Stimulated activated CD4-positive, alpha-beta T cell treated with anti-CD3 and anti-CD28 coated beads, TNF-alpha, amount 100 ng/mL, for 1 hour (primary cell): ENCODE measurements at places on chromosomes 2 and 18.

- DNase-seq, result no peak
Observed at GRCh38 chr2:158926478-158926948, 41.9 kb upstream of the TANC1 start.

DNA sequence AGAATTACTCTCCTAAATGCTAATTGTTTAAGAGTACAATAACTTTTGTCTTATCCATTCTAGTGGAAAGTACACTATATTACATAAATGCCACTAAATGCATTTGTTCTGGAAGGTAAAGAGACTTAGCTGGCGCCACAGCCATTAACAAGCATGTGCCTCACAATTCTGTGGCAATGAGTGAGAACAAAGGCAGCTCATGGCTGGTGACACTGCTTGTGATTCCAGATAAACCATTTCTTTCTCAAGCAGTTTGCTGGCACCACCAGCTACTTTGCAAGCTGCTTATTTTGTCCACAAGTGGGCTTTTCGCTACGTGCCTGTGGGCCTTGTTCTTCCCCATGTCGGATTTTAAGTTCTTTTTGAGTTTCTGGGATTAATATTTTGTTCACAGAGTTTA lies 147.6 kb upstream of the SMAD7 start:
- DNase-seq, result no peak

- DNase-seq, result no peak
Observed at GRCh38 chr2:236969767-236970655, 115.7 kb upstream of the COPS8 start.

GRCh38 chr18:64663086-64663485 lies 514.2 kb upstream of the LINC00305 start:
- no peak for DNase-seq

GRCh38 chr2:191864628-191865374 lies 17.9 kb upstream of the CAVIN2 start:
- no peak for DNase-seq

GRCh38 chr18:79093986-79094385 lies 24.8 kb downstream of the ATP9B start:
- no peak for DNase-seq

GRCh38 chr2:84879584-84880394 lies 1.1 kb downstream of the TRABD2A start:
- no peak for DNase-seq

- DNase-seq, result no peak
Observed at GRCh38 chr18:60862988-60863387, 470.2 kb upstream of the CDH20 start.

- DNase-seq, result peak; percentile 97
Observed at GRCh38 chr2:189661148-189661956, at the start of gene ASNSD1. Gene ASNSD1, plus strand, starts transcription at chr2:189661459. Its CDS starts 4,674 bp downstream, at chr2:189666133.

DNA sequence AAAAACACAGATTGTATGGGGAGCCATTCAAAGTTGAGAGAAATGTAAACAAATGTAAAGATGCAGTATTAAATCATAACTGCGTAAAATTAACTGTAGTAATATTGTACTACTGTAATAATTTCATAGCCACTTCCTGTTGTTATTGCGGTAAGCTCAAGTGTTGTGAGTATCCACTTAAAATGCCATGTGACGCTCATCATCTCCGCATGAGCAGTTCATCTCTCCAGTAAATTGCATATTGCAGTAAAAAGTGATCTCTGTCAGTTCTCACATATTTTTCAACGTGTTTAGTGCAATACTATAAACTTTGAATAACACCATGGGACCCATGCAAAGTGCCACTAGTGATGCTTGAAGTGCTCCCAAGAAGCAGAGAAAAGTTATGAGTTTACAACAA lies 41.8 kb upstream of the SP3 start:
- no peak for DNase-seq

DNA sequence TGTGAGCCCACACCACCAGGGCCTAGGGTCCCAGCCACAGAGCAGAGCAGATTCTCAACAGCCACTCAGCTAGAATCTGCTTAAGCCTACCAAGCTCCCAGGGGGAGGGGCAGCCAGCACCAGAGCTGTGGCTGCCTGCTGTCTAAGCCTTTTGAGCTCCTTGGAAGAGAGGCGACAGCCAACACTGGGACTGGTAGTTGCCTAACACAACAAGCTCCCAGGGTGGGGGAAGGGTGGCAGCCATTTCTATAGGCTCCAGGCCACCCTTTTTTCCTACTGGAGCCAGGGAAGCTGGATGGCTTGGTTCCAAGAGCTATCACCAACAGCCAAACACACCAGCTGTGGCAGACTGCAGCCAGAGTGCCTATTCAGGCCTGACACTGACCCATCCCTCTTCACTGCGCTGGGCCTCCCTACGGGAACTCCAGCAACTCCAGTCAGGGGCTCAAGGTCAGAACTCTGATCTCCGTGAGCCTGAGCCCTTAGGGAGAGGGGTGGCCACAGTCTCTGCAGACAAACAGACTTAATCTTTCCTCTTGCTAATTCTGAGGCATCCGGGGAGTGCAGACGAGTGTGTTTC lies 1824.3 kb upstream of the CELF4 start:
- DNase-seq, result no peak

DNA sequence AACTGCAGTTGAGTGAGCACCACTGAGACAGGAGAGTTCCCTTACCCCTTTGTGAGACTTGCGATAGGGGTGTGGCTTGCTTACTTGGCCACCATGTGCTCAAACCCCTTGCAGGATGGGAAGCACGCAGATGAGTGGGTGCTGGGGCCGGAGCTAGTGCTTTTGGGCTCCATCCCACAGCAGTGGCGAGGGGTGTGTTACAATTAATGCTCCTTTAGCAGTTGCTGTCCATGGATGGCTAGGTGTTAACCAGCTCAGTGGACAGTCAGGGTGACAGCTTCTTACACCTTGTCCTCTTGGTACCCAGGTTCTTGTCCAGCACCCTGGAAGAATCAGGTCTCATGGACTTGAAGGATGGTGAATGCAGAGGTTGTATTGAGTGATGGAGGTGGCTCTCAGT lies 103.9 kb downstream of the SH3RF3 start:
- DNase-seq, result no peak

GRCh38 chr2:226893216-226893615 lies 57.4 kb downstream of the RHBDD1 start:
- DNase-seq, result no peak

DNA sequence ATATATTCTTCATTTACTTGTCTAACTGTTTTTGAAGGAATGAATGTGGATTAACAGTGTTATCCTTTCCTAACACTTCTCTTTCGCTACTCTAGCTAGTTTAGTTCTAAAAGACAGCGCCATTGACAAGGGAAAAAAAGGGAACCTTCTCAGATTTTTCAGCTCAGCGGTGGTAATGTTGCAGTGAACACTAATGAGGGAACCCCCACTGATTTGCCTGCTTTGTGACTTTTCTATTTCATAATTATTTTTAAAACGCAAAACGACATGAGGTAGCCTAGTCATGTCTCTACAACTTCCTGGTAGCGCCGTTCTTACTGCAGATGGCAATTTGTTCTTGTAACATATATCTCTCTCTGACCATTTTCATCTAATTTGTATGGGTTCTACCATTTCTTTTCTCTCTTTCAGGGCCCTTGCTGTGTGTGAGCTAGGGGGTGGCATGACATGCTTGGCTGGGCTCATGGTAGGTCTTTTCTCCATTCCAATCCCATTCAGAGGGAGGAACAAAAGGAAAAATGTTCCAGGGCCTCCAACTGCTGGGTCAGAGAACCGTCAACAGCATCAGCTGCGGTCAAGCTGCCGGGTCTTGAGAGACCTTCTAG lies 235.5 kb upstream of the SIX3 start:
- DNase-seq, result no peak

DNA sequence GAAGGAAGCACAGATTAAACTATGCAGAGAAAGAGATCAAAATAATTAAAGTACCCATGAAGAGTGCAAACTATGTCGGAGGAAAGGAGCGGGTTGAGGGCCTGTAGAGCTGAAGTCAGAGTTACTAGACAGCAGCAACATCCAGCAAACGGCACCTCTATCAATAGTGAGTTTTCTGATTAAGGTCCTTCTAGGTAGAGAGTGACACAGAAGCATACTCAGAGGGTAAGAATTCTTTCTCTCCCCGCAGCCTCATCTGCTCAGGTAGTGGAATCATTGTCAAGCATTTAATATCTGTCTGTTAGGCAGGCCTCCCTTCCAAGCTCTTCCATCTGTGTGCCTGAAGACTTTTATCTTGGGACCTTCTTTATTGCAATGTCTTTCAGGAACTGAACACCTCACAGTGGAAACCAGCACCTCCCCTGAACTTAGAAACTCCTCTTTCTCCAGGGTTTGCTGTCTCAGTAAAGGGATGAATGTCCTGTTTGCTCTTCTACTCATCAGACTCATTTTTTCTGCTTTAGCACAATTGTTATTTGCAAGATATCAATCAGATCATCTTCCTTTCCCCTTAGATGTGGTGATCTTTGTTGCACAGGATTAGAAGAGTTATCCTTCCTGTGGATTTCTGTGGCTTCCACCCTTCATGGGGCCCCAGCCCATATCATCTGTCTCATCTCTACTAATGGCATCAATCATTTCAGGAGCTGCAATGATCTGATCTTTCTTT lies 28.8 kb downstream of the SP140 start:
- no peak for DNase-seq

GRCh38 chr2:43824512-43824911 lies 14.1 kb downstream of the ABCG5 start:
- no peak for DNase-seq

GRCh38 chr2:127166231-127166860 lies 53.8 kb downstream of the CYP27C1 start:
- DNase-seq, result no peak

DNA sequence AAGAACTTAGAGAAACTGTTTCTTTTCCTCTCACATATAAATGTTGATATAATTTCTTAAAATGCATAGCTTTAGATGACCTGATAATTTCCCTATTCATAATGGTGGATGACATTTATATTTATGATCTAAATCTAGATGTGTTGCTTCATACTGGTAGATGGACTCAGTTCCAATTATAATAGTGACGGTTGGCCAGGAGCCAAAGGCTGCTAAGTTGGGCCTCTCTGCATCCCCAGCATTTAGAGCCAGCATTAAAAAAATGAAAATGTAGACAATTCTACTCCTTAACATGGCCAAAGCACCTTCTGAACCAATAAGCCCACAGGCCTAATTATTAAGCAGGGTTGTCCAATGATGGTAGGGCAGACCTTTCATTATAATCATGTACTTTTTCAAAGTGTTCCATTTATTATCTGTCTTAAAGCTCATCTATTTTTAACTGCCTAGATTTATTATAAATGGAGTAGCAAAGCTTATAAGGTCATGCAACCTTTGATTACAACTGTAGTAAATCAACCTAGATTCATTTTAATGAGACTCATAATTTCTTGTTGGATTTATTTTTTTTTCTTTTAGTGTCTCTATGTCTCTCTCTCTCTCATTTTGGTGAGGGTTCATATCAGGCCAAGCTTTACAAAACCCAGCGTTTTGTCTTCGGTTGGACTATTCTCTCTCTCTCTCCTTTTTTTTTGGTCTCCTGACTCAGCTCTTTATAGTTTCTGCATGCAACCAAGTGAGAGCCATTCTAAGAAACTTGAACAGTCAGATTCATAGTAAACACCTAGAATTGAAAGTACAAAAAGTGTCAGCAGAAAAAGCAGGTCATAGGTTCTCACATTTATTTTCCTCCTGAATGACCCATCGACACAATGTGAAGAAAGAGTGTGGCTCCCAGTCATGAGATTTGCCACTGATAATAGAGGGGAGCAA lies 2016.1 kb upstream of the PIK3C3 start:
- no peak for DNase-seq

GRCh38 chr2:61009355-61009754 lies 8.2 kb upstream of the PEX13 start:
- no peak for DNase-seq

DNA sequence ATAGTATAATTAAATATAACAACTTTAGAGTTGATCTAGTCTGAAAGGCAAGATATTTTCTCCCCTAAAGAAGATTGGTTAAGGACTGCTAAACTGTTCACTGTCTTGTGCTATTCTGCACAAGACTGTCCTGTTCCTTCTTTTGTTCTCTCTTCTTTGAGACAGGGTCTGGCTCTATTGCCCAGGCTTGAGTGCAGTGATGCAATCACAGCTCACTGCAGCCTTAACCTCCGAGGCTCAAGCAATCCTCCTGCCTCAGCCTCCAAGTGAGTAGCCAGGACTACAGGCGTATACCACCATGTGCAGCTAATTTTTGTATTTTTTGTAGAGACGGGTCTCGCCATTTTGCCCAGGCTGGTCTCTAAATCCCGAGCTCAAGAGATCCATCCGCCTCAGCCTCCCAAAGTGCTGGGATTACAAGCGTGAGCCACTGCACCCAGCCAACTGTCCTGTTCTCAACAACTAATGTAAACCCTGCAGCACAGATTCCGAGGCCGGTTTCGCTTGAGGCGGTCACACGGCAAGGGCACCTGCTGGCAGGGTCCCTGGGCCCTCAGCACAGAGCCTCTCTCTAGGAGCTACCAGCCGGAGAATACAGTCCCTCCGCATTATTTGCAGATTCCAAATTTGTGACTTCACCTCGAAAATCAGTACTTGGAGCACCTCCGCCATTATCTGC lies 16.4 kb downstream of the PXDN start:
- DNase-seq, result no peak

DNA sequence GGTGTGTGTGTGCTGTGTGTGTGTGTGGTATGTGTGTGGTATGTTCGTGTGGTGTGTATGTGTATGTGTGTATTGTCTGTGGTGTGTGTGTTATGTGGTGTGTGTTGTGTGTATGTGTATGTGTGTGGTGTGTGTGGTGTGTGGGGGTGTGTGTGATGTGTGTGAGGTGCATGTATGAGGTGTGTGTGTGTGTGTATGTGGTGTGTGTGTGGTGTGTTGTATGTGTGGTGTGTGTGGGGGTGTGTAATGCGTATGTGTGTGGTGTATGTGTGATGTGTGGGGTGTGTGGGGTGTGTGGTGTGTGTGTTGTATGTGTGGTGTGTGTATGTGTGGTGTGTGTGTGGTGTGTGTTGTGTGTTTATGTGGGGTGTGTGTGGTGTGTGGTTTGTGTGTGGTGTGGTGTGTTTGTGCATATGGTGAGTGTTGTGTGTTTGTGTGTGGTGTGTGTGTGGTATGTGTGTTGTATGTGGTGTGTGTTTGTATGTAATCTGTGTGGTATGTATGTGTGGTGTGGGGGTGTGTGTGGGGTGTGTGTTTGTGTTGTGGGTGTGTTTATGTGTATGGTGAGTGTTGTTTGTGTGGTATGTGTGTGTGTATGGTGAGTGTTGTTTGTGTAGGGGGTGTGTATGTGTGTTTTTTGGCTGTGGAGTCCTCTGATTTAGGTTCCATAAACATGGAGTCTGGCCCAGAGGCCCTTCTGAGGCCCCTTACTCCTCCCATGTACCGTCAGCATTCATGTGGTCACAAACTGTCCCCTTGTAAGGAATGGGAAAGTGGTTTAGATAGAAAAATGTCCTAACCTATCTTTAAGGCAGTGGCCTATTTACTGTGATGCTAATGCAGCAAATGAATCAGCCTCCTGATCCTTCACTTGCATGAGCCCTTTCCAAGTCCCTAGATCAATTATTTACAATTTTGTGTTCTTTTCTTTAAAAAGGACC lies 116.0 kb downstream of the ALPK2 start:
- no peak for DNase-seq

GRCh38 chr2:109216332-109216731 lies 87.3 kb downstream of the SH3RF3 start:
- DNase-seq, result no peak

GRCh38 chr2:105802587-105802986 lies 57.9 kb downstream of the NCK2 start:
- DNase-seq, result peak; percentile 50
